ENCODE measurements at places on chromosomes 1 and 21.

- no peak for DNase-seq
Measured at GRCh38 chr1:156493742-156494141, 6.8 kb downstream of the MEF2D start.

DNA sequence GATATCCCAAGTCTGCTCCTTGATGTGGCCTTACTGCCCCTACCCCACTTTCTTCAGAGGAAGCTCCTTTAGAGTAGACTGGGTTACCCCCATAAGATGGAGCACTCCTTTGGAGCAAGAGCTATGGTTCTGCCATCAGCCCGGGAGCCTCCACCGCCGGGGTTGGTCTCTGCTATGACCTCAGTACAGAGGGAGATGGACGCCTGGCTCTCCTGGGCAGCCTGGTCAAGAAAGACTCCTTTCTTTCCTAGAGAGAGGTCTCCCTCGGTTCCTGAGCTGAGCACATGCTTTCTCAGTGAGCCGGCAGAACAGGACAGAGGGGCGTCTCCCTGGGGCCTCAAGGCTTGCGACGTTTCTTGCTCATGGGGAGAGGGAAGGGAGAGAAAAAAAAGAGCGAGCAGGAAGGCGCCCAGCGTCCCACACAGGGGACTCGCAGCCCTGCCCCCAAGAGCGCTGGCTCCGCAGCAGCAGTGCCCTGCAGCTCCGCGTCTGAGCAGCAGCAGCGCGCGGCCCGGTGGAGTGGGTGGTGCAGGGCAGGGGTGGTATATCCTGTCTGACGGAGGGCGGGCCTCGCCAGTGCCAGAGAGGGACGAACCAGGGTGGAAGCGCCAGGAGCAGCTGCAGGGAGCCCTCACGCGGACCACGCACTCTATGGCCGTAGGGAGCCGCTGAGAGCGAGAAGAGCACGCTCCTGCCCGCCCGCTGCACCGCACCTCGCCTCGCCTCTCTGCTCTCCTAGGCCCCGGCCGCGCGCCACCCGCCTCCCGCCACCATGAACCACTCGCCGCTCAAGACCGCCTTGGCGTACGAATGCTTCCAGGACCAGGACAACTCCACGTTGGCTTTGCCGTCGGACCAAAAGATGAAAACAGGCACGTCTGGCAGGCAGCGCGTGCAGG lies at the start of gene PKP1:
Gene PKP1 (plus strand): TSS at position 576 of the 899 bp plus-strand sequence. CDS start 197 bp downstream, at position 773.
- DNase-seq: no peak

GRCh38 chr1:50724626-50725286 lies 235.3 kb downstream of the FAF1 start:
- no peak for DNase-seq

GRCh38 chr1:197892684-197893083 lies 9.7 kb upstream of the C1orf53 start:
- DNase-seq: no peak

DNA sequence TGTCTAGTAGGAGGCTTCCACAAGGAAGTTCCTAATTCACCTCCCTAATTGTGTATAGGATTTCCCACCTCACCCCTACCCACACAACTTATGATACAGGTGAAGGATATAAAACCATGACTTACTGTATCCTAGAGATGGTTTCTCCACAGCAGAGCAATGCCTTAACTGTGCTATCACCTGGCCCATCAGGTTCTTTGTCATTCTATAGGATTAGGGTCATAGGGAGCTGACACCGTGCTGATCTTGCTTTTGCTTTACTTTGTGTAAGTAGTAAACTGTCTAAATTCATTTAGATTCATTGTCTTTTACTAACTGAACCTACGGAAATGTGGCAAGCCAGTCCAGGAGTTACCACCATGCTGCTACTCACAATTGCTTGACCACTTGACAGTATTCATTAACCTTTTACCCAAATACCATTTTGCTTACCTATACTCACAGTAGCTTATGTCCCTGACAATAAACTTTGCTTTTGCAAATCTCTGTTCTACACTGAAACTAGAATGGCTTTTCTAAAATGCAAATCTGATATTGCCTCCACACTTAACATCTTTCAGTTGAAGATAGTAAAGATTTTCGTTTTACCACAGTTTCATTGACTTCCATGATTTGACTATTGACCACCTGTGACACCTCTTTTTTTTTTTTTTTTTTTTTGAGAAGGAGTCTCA lies 147.6 kb downstream of the IFI44 start:
- no peak for DNase-seq

DNA sequence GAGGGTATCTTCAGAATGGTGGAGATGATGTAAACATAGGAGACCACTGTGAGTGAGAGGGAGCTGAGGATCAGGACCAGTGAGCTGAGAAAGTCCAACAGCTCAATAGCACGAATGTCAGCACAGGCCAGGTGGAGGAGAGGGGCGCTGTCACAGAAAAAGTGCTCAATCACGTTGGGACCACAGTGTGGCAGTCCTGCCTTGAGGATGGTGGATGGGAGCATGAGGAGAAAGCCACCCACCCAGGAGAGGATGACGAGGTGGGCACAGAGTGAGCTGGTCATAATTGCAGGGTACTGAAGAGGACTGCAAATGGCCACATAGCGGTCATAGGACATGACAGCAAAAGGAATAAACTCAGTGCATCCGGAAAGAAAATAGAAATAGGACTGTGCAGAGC lies 8.1 kb downstream of the OR11L1 start:
- DNase-seq: no peak

- no peak for DNase-seq
Measured at GRCh38 chr1:226903819-226904716, 33.7 kb downstream of the PSEN2 start.

DNA sequence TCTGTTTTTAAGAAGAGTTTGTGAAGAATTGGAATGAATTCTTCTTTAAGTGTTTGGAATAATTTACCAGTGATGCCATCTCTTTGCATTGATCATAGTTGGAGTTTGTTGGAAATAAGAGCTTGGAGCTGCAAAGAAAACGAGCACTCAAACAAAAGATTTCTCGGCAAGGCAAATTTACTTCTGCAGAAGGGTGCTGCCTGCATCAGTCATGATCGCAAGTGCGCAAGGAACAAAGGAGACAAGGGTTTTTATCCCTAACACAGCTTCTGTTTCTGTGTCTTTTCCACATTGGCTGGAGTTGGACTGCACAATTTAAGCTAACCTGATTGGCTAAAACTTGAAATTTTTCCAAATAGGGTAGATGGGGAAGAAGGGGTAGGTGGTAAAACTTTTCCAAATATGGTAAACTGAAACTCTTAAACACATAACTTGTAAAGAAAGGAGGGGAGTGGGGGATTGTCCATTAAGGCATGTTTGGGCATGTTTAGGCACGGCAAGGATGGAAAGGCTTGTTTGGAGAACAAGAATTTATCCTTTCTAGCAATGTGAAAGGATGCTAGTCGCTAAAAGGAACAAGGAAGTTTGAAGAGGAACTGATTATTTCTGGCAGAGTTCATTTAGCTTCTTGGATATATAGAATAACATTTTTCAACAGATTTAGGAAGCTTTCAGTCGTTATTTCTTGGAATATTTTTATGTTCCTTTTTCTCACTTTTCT lies 3.5 kb upstream of the AADACL4 start:
- DNase-seq: no peak

Data from posterior cingulate gyrus (tissue), 11 donors.